Adipose tissue (tissue), 3 donors: ENCODE measurements at places on chromosomes 16 and 17. TPM values are rescaled to one million over a fixed set of nuclear protein-coding genes. Genes with fewer than 3 reads are reported as not detected.

The PITPNC1 gene
- 12.6 TPM for polyA plus RNA-seq

The ABCA6 gene
- polyA plus RNA-seq: 30.0 TPM

The TMIGD1 gene
- polyA plus RNA-seq: not detected

The CA7 gene
- polyA plus RNA-seq: 0.13 TPM

The KCNJ12 gene
- polyA plus RNA-seq: 0.51 TPM

The PLXDC1 gene
- 1.2 TPM for polyA plus RNA-seq

The OR4D1 gene
- polyA plus RNA-seq: not detected

The KLHL10 gene
- 0.79 TPM for polyA plus RNA-seq

The KCNJ16 gene
- 1.8 TPM for polyA plus RNA-seq

The GLP2R gene
- polyA plus RNA-seq: 4.4 TPM

The C1QTNF1 gene
- polyA plus RNA-seq: 207 TPM

The SLC6A2 gene
- polyA plus RNA-seq: 0.18 TPM

The GRIN2A gene
- 0.03 TPM for polyA plus RNA-seq

The DOC2B gene
- polyA plus RNA-seq: 9.4 TPM

The NACA2 gene
- 0.15 TPM for polyA plus RNA-seq

The TMC7 gene
- polyA plus RNA-seq: 0.30 TPM

The C17orf78 gene
- polyA plus RNA-seq: not detected

The XAF1 gene
- 75.6 TPM for polyA plus RNA-seq

The FNDC8 gene
- 0.03 TPM for polyA plus RNA-seq

The PGP gene
- polyA plus RNA-seq: 10.7 TPM

The C16orf92 gene
- polyA plus RNA-seq: not detected

The SRSF2 gene
- polyA plus RNA-seq: 298 TPM

The TGFB1I1 gene
- 5.0 TPM for polyA plus RNA-seq
